ENCODE measurements at places on chromosomes 2 and 18.
A peak's percentile ranks its signal among the peaks of the same experiment; 100 is the strongest.

DNA sequence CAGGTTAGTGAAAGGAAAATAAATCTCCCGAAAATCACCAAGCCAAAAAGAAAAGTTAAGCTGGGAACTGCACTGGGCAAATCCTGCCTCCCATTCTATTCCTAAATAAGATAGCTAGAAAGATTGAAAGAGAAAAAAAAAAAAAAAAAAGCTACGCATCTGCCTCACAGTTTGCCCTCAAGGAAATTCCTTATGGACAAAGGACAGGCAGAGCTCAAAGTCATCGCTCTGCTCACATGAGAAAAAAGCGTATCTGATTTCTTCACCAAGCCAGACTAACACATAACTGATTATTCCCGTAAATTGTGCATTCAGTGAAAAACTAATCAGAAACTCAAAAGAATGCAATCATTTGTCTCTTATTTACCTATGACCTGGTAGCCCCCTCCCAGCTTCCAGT, 50.0 kb downstream of the PUM2 start:
- DNase-seq = no peak

- DNase-seq = no peak
Measured at GRCh38 chr2:1784087-1784486, 39.8 kb upstream of the PXDN start.

DNA sequence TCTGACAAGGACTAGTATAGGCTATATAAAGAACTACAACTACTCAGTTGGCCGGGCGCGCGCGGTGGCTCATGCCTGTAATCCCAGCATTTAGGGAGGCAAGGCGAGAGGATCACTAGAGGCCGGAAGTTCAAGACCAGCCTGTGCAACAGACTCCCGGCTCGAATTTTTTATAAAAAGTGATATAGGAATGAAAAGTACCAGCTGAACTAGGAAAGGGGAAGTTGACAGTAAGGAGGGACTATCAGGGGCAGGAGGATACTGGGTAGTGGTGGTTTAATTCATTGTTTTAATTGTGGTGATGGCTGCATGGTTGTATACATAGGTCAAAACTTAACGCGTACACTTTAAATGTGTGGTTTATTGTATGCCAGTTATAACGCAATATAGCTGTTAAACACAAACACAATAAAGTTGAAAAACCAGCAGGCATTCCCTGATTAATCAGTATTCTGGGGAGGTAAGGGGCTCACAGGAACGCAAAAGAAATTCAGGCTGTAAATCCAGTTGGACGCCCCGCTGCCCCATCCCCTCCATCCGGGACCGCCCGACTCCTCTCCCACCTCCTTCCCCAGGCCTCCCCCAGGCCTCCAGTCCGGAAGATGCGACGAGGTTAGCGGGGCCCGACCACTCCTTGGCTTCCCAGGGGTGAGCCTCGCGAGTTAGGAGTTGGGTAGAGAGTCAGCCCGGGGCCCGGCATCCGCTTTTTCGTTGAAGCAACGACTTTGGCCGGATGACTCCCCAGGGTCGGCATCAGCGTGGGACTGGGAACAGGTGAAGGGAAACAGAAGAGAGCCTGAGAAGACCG, 746 bp upstream of the POLR1B start:
- DNase-seq = peak; percentile 51

GRCh38 chr18:58239879-58240278, 195.9 kb downstream of the NEDD4L start:
- DNase-seq = no peak

DNA sequence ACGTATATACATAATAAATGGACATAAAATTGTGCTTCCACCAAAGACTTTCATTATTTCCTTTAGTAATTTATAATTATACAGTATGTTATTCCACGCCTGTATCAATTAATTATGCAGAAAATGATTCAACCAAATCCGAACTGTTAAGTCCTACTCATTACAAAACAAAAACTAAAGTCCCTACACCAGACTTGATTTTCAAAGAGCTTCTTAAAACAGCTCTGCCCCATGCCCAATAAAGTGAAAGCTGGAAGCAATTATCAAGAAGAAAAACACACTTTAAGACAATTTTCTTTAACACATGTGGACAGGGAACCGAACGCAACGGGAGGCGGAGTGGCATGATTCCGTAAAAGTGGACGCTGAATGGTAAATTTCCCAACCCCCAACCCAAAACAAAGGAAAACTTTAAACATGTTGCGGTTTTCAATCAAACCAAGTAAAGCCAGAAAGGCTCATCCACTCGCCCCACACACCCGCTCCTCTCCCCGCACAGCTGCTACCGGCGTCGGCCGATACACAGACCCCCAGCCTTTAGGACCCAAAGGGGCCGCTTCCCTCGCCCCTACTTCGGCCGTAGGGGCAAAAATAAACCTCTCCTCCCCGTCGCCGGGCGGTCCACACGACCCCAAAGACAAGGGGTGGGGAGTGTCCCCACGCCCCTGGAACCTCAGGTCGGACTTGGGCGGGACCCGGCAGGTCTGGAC, 705 bp downstream of the YES1 start:
- no peak for DNase-seq

DNA sequence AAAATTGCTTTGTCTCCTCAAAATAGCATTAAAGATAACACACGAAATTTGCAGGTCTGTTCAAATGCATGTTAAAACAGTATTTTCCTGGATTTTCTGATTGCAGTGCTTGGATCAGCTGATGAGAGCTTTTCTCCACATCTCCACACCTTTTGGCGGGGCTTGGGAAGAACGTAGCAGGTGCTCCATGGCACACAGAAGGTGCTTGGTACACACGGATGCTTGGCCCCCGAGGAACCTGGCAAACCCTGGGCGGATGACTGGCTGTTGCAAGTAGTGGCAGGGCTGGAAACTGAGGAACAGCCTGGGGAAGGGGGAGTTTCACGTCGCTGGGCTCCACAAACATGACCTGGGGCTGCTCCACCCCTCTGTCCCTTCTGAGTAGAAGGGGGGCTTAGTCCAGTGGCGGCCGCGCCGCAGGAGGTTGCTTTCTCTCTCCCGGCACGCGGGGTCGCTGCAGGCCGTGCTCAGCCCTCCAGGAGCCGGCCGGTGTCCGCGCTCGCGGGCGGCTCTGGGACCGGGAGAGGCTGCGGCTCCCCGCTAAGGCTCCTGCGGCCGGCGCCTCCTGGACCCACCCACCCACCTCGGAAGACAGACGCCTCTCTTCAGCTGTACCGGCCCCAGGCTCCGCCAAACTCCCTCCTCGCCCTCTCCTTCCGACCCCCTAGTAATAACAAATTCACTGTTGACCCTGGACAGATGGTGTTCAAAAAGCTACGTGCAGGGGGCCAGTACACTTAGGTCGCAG, 69.3 kb downstream of the MARCO start:
- no peak for DNase-seq

GRCh38 chr2:59395119-59395518, 1154.0 kb upstream of the FANCL start:
- no peak for DNase-seq

- DNase-seq = no peak
Measured at GRCh38 chr2:232441147-232441651, 14.8 kb upstream of the ALPI start.
